ENCODE measurements at places on chromosomes 7 and 10.

DNA sequence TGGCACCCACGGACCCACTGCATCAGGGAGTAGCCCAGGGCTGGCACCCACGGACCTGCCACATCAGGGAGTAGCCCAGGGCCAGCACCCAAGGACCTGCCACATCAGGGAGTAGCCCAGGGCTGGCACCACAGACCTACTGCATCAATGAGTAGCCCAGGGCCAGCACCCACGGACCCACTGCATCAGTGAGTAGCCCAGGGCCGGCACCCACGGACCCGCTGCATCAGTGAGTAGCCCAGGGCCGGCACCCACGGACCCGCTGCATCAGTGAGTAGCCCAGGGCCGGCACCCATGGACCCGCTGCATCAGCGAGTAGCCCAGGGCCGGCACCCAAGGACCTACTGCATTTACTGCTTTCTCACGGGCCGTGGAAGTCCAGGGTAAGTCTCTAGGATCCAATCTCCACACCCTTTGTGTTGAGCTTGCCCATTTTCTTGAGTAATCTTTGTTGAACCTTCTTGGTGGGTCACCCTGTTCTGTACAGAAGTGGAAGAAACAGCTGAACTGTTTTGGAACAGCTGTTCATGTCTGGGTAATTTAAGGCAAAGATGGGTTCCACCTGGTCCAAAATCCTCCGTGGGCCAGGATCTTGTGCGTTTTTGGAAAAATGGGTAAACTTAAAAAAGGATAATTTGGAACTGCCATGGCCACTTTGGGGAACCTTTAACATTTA is 69.0 kb downstream of the VIPR2 start:
- no peak for DNase-seq

GRCh38 chr7:47347346-47347745 is 234.6 kb downstream of the TNS3 start:
- no peak for DNase-seq

DNA sequence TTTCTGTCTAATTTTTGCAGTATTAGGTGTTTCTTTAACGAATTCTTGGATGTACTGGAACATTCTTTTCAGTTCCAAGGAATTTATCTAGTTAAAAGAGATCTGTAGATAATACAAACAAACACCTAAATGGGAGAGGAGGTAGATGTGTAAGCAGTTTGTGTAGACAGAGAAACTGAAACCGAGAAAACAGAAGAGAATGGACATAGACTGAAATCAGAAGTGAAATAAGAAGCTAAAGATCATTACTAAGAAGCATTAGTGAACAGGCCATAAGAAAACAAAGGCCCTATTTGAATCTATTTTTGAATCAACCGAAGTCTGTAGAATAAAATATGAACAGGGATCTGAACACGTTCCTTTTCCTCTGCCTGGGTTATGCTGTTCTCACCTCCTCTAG is 26.5 kb upstream of the TMEM229A start:
- no peak for DNase-seq

DNA sequence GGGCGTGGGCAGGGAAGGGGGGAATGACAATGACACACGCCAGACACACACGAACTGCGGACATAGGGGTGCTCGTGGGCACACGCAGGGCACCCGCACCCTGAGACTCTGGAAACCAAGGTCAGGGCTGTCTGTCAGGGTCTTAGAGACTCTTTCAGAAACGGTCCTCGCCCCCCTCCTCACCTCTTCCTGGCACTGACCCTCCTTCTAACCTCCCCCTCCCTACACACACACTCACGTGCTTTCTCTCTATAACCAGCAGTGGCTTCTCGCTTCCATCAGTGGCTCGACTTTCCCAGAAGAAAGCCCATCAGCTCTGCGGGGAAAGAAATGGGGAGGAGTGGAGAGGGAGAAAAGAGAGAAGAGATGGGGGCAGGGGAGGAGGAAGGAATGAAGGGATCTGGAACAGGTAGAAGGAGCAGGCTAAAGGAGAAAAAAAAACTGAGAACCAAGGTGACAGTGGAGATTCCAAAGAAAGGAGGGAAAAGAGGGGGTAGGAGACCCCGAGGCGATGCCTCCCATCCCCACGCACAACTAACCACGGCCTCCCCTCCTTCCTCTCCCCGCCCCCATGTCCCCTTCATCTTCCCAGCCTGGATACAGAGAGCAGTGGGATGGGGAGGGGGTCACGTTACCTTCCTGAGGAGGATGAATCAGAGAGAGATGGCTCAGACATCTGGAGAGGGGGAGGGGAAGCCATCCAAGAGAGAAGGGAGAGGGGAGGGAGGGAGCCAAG is 1.7 kb upstream of the VGF start:
- no peak for DNase-seq

DNA sequence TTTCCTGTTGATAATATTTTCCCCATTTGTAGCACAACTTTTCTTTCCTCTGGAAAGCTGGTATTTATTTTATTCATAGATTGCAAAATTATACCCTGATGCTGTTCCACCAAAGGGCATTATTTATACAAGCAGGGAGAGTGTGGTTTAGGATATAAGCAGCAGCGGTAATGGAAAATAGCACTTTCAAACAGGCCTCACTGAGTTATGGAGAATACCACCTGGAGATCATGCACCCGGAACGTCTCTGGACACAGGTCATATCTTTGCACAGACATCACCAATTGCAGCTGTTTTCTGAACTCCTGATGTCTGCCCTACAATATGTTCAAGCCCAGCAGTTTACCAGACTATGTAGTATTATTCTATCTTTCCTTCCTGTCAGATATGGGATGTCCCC is 2.0 kb upstream of the CALD1 start:
- no peak for DNase-seq

DNA sequence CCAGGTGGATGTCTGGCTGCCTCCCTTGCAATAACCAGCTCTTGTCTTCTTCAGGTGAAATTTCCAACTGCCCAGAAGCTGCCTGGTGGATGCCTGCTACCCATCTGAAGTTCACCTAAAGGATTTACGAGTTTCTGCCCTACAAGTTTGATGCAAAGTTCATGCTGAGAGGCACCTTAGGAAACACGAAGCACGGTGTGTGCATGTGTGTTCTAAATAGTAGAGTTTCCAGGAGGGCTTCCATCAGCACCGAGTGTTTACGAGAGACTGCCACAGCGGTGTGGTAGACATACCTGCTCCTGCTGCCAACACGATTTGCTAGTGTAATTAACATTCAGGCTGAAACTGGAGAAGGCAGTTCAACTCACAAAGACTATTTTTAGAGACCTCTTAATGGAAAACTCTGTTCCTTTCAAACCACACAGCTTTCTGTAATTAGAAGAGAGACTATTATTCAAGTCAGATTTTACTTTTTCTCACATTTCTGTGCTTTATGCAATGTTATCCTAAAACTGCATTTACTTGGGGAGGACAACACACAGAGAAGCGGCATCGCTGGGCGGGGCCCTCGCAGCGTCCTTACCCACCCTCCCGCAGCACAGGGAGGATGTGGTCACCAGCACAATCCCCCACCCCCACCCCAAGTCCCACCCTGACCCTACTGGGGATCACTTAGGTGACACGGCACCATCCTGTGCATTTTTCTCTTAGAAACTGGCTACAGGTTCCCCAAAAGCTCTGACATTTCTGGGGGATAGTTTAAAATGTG is 15.5 kb upstream of the CPXM2 start:
- peak; percentile 18 for DNase-seq

- no peak for DNase-seq
Observed at GRCh38 chr10:114504769-114505579, 100.7 kb upstream of the AFAP1L2 start.

- DNase-seq, result no peak
Observed at GRCh38 chr10:104333728-104334373, 4.4 kb downstream of the ITPRIP start.

DNA sequence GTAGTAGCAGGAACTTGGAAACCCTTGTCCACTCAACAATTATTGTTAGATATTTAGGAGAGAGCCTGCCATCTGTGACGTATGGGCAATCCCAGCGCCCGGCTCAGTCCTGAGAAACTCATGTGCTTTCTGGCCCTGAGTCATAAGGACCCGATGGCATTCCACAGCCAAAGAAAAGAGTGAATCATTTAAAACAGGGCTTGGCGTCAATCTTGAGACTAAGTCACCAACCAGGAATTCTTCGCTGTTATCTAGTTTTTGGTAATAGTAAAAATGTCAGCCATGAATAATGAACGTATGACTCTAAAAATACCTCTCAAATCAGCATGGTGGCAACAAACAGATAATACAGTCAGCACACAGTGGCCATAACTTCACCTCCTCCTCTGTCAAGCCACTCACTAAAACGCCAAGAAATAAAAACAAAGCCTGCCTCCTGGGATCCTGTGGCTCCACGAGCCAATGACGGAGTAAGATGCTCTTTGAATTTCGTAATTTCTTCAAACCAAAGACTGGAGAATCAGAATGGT is 140.8 kb downstream of the ADAM12 start:
- no peak for DNase-seq

DNA sequence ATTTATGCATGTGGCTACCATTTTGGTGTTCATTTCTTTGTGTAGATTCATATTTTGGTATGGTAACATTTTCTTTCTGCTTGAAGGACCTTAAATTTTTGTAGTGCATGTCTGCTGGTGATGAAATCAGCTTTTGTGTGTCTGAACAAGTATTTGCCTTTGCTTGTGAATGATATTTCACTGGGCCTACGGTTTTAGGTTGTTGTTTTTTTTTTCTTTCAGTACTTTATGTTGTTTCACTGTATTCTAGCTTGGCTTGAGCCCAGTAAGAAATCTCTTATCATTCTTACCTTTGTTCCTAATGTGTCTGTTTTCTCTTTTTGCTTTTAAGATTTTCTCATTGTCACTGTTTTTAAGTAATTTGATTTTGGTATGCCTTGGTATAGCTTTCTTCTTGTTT is 31.9 kb downstream of the SAMD8 start:
- no peak for DNase-seq

GRCh38 chr10:132665946-132666704 is 119.8 kb downstream of the NKX6-2 start:
- no peak for DNase-seq

GRCh38 chr7:95922191-95922590 is 149.8 kb downstream of the DYNC1I1 start:
- no peak for DNase-seq

DNA sequence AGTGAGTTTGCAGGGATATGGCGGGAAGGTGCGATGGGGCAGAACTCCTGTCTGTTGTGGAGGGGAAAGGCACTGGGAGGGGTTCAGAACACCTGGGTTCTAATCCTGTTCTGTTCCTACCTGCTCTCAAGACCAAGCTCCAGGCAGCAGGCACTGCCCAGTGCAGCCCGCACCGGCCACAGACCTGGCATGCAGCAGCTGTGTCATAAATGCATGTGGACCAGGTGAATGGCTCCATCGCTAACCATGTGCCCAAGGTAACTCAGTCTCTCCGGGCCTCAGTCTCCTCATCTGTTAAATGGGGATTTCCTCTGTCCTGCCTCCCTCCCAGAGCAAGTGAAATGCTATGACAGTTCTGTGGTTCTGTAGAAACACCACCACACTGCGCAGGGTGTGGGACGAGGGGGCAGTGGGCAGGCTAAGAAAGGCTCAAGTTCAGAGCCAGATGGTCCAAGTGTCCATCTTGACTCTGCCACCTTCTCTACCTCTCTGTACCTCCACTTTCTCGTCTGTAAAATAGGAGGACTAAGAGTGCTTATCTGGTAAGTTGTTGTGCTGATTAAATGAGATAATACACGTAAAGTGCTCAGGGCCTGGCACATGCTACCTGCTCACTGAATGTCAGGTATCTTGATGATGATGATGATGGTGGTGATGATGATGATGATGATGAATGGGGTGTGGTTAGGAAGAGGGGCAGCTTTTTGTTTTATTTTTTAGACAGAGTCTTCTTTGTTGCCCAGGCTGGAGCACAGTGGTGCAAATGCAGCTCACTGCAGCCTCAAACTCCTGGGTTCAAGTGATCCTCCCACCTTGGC is 22.9 kb downstream of the ATP6V1F start:
- DNase-seq, result no peak

DNA sequence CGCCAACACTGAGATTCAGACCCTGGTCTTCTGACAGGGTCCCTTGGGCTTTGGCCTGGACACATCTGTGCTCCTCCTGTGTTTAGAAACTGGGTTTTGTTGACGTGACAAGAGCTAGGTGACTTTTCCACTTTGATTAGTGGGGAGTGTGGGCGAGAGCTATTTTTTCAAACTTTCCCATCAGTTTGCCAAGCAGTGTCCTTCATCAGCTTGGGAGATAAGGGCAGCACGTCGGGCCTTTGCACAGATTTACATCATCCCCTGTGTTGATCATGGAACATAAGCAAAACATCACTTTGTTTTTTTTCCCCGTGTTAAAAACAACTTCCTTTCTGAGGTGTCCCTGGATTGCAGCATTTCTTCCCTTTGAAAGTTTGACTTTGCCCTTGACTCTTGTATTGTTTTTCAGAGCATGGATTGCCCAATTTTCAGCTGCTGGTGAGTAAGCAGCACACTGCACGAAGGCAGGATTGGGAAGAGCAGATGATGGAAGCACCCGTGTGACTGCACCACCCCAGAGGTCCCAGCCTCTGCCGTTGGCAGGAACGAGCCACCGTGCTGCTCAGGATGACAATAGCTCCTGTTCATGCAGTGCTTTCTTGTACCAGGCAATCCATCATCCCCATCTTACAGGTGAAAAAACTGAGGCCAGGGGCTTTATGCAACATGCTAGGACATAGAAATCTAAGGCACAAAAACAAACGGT is 6.4 kb upstream of the IGFBP1 start:
- no peak for DNase-seq

DNA sequence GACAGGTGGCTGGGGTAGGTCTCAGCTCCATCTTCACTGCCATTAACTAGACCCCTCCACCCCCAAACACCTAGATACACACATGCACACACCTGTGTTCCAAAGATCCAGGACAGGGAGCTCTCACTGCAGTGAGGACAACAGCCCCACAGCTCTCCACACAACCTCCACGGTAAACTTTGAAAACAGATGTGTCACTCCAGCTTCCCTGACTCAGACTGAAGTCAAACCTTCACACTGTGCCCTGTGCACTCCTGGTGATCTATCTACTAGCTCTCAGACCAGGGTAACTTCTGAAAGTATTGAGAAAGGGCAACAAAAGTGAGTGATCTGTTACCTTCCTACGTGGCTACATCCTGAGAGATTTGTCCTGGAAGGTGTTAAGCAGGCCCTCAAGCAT is 519.8 kb downstream of the XPNPEP1 start:
- no peak for DNase-seq

- DNase-seq, result no peak
Observed at GRCh38 chr7:137313201-137313600, 30.3 kb downstream of the PTN start.

DNA sequence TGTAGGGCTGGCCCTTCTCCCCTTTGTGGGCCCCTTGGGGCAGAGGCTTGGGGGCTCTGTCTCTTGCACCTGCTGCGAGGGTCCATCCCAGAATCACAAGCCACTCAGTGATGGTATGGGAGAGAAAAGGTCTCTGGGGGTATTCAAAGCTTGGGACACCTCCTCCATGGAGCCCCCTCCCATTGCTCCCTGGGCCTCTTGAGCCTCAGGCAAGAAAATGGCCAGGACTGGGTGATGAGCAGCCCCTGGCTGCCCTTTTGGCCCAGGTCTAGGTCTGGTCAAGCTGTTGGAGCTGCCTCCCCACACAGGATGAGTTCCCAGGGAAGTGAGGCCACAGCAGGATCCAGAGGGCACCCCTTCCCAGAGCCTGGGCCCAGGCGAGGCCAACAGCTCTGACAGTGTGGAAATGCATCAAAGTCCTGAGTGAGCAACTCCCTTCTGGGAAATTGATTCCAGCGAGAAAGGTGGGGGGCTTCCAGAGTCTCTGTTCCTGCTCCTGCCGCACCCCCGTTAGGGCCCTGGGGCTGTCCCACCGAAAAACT is 3.4 kb upstream of the MYL7 start:
- DNase-seq, result no peak
